Stimulated activated CD4-positive, alpha-beta T cell treated with anti-CD3 and anti-CD28 coated beads, Interleukin-15, amount 100 ng/mL, for 24 hours (primary cell): ENCODE measurements at places on chromosomes 4 and X.

DNA sequence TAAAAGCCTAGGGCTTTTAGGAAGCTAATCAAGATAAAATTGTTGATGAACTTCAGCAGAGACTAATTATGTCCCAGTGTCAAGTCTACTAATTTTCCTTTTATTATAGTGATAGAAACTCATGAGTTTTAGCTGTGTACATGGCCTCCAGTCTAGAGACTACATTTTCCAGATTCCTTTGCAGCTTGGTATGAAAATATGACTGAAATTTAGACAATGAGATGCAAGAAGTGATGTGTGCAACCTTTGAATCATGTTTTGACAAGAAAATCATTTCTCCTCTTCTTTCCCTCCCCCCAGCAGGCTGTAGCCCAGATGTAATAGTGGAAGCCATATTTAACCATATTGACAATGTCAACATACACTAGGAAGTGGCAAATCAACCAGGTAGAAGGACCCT lies 30.3 kb upstream of the IL13RA2 start:
- DNase-seq, result no peak

GRCh38 chr4:88836216-88836615 lies 138.6 kb upstream of the NAP1L5 start:
- no peak for DNase-seq

DNA sequence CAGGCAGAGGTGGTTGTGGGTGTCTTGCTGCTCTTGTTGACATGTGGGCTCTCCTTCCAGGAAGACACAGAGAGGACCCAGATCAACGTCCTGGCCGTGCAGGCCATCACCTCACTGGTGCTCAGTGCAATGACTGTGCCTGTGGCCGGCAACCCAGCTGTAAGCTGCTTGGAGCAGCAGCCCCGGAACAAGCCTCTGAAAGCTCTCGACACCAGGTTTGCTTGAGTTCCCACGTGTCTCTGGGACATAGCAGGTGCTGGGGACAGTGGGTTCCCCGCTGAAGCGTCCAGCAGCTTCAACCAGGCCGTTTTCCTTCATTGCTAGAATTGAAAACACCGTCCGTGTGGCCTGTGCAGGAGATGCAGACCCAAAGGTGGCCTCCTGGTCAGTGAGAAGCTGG lies 25.6 kb upstream of the MSANTD1 start:
- DNase-seq, result no peak

- no peak for DNase-seq
Measured at GRCh38 chr4:35760807-35761206, 483.5 kb downstream of the ARAP2 start.

- no peak for DNase-seq
Measured at GRCh38 chr4:21947791-21948346, 703 bp downstream of the KCNIP4 start.

GRCh38 chr4:34271479-34272355 lies 1972.6 kb downstream of the ARAP2 start:
- no peak for DNase-seq

- DNase-seq, result no peak
Measured at GRCh38 chrX:51242212-51242611, 90.4 kb upstream of the NUDT10 start.

GRCh38 chr4:81971637-81972381 lies 402.0 kb downstream of the HNRNPD start:
- no peak for DNase-seq

GRCh38 chrX:39599339-39599738 lies 498.4 kb downstream of the BCOR start:
- no peak for DNase-seq

DNA sequence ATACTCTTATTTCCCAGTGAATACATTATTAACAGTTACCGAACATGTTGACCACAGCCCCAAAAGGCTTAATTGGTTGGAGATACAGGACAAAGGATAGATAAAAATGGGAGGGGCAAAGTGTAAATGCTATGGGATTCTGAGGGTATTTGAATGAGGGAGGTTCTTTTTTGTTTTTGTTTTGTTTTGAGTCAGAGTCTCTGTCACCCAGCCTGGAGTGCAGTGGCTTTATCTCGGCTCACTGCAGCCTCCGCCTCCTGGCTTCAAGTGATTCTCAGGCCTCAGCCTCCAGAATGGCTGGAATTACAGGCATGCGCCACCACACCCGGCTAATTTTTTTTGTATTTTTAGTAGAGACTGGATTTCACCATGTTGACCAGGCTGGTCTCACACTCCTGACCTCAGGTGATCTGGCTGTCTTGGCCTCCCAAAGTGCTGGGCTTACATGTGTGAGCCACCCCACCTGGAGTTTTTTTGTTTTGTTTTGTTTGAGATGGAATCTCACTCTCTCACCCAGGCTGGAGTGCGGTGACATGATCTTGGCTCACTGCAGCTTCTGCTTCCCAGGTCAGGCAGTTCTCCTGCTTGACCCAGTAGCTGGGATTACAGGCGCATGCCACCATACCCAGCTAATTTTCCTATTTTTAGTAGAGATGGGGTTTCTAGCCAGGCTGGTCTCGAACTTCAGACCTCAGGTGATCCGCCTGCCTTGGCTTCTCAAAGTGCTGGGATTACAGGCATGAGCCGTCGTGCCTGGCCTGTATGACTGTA lies 9.0 kb downstream of the UBE2K start:
- peak; percentile 21 for DNase-seq

GRCh38 chrX:135639066-135639780 lies 74.2 kb upstream of the CT45A1 start:
- no peak for DNase-seq

DNA sequence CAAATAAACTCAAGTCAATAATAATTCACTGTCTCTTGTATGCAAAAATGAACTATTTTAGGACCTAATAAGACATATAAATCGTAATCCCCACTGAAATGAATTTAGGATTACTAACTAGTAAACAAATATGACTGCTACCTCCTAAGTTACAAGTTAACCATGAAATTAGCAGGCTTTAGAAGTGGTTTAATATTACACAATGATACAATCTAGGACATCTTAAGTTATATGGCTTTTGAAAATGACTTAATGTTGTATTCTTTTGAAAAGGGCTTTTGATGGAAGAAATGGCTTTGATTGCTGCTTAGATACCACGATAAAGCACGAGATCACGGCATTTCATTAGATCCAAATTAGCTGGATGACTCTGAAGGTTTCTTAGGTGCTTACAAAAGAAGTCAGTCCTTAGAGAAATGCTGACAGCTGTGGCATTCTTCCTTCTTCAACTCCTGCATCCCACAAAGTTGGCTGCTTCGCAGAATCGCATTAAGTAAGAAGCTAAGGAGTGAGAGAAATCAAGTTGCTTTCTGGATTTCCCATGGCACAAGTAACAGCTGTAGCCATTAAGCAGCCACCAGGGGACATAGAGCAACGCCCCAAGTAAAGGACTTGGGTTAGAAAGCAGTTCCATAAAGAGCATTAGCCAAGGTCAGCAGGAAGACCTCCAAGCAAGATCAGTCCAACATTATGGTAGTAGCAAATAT lies 6.9 kb downstream of the SLC10A7 start:
- DNase-seq, result no peak

DNA sequence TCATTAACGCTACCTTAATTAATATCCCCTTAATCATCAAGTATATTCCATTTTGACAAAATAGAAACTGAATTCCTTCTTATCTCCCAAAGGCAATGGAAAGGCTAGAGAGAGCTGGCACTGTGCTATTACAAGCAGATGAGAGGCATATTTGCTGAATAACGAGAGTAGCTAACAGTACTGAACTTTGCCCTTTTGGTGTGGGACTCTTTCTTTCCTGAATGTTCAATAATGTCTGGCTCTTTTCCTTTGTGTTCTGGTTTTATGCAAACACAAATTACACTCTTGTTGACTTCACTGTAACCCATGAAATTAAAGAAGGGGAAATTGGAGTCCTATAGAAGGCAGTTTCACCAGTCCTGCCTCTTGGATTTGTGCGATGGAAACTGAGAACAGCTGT lies 63.5 kb downstream of the SHROOM3 start:
- DNase-seq, result no peak

DNA sequence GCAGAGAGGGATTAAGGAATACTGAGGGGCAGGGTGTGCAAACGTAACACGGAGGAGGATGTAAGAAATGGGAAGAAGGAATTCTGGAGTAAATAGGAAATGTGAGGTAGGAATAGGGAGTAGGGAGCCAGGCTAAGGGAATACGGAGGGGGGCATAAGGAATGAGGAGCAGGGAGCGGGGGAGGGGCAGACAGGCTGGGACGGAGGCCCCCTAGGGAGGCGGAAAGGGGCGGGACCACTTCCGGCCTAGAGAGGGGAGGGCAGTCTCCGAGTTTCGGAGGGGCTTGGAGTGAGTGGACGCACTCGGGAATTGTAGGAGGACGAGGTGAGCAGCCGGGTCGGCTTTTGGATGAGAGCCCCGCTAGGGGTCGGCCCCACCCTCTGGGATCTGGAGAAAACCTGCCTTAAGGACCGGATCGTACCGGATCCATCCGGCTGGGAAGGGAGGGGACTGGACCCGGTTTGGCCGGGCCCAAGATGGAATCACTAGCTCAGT lies 612 bp downstream of the MAGED2 start:
- peak; percentile 48 for DNase-seq

DNA sequence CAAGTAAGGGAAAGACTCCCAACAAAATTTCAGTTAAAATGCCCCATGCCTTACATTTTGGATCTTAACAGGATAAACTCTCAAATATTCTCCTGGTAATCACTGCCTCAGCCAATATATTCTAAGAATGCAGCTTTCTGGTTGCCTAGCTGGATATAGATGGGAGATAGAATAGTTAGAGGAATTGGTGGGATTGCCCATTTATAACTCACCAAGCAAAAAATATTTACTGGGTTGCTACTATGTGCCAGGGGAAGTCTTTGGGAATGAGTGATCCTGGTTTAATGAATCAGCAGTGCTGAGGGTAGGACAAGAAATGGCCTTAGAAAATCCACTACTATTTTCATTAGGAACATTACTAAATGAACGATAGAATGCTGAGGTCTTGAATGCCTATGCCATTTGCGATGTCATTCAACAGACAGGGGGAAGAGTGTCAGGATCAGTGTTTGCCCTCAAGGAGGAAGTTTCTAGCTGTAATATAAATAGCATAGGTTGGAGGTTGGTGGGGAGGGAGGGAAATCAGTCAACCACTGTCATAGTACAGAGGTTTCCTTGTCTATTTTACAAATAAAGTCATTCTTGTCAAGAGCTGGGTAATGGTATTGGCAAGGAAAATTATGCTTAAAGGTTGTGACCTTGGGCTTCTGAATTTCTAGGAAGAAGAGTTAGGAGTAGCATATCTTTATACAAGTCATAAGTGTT lies 63.5 kb downstream of the ENOPH1 start:
- no peak for DNase-seq

GRCh38 chrX:53262918-53263394 lies 18.4 kb downstream of the IQSEC2 start:
- DNase-seq, result peak; percentile 23

DNA sequence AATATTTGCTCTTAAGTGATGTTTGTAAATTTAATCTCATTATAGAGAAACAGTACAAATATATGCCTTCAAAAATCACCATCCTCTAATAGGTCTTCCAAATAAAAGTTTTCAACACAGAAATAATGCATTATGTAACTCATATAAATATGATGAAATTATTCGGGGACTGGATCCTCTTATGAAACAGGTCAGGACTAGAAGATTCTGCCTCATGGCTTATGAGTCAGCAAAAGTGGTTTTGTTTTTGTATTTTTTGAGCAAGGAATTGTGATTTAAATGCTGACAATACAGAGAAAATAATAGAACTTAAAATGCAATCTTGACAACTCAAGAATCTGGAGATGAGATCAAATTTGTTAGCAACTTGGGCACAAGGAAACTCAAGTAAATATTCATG lies 179.7 kb upstream of the NDP start:
- DNase-seq, result no peak

- no peak for DNase-seq
Measured at GRCh38 chr4:140019619-140020347, 134.2 kb downstream of the MAML3 start.
